ENCODE measurements at places on chromosomes 6 and 20.

GRCh38 chr20:12371990-12372389, 454.3 kb downstream of the BTBD3 start:
- H3K4me3 ChIP-seq, result no peak overlapping the region
- no peaks in the 10 kb centered on the region for H3K27me3 ChIP-seq
- H3K4me1 ChIP-seq, result peaks cover 12% of the 10 kb centered on the region
- H3K27ac ChIP-seq, result no peak overlapping the region
- no peak for DNase-seq

DNA sequence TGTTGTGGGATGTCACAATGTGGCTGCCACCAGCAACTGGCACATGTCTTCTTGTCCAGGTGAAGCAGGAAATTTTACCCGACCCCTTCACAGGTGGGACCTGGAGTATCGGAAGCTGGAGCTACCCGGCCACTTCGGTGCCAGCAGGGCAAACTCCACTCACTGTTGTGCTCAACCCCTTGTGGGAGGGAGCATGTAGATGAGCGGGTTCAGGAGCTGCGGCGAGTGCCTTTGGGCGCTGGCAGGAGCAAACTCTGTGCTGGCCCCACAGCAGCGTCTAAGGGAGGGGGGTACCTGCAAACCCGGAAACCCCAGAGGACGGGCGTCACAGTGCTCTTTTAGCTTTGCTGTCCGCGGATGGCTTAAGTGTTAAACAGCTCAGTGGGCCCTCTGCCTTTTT, 20.7 kb upstream of the SULF2 start:
- DNase-seq, result no peak
- H3K36me3 ChIP-seq, result no peaks in the 10 kb centered on the region
- H3K4me3 ChIP-seq, result no peak overlapping the region
- H3K27ac ChIP-seq, result no peak overlapping the region

- no peaks in the 10 kb centered on the region for H3K27me3 ChIP-seq
- no peak overlapping the region for H3K27ac ChIP-seq
- H3K36me3 ChIP-seq, result no peaks in the 10 kb centered on the region
Observed at GRCh38 chr6:137802408-137803182, 64.5 kb upstream of the TNFAIP3 start.

DNA sequence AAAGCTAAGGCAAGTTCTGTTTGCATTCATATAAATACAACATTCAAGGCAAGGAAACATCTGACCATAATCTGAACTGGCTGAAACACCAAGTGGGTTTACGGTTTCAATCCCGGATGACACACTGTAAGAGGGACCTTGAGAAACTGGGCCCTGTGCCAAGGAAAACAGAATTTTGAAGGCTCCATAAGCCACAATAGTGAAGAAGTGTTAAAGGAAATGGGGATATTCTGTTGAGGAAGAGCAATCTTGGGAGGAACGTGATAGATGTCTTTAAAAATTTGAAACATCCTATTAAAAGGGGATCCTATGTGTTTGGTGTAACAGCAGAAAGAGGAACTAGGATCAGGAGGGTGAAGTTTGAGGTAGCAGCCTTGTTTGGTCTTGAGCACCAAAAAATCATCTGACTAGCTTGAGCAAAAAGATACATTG, 82.4 kb upstream of the TAB2 start:
- no peak overlapping the region for H3K4me3 ChIP-seq
- no peak for DNase-seq
- no peaks in the 10 kb centered on the region for H3K27me3 ChIP-seq
- H3K36me3 ChIP-seq, result no peaks in the 10 kb centered on the region

GRCh38 chr6:27726619-27727023, 185.6 kb downstream of the OR2B2 start:
- H3K36me3 ChIP-seq, result no peaks in the 10 kb centered on the region
- peaks cover 7% of the 10 kb centered on the region for H3K4me1 ChIP-seq
- no peak overlapping the region for H3K27ac ChIP-seq

DNA sequence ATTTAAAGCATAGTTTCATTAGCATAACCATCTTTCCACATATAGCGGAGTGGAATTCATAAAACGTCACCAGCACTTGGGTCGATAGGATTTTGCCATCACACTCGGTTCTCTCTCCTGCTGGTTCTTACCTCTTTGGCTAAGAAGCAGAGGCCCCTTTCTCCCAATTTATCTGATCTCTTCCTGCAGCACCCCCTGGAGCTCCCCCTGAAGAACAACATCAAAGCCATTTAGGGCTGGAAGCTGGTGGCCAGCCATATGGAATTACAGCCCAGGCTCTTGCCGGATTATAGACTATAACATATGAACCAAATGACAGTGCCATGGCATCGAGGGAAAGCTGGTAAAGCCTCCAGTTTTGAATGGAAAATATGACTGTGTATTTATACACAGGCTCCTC, 6.4 kb upstream of the KIF6 start:
- H3K4me1 ChIP-seq, result peaks cover 19% of the 10 kb centered on the region
- H3K27me3 ChIP-seq, result no peaks in the 10 kb centered on the region
- no peak overlapping the region for H3K27ac ChIP-seq
- no peaks in the 10 kb centered on the region for H3K36me3 ChIP-seq
- DNase-seq, result peak; percentile 41

DNA sequence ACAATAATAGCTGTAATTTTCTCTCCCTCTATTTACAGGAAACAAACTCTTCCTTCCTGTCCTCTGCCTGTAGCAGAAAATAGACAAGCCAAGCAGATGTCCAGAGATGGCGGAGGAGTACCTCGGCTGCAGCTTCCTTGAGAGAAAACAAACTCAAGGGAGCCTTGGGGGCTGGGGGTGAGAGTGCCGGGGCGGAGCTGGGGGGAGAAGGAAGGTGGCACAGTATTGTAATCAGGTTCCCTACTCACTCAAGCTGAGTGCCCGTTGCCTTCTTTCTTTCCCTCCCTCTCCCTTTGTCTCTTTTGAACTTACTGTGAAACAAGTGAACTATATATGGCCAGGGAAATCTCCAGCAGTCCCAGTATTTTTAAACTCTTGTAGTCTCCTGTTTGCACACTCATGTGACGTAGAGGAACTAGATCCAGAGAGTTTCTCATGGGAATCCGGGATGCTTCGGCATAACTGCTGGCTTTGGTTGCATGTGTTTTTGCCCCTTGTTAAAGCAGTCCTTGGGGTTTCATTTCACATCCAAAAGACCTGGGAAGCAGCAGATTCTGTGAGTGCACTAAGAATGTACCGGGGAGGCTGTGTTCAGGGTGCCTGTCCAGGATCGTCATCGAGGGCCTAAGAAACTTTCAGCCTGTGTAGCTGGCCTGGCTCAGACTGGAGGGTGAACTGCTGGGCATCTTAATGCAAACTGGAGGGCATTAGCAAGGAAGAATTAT, 44.6 kb upstream of the HDDC2 start:
- H3K4me3 ChIP-seq, result no peak overlapping the region
- no peaks in the 10 kb centered on the region for H3K36me3 ChIP-seq
- peaks cover 6% of the 10 kb centered on the region for H3K4me1 ChIP-seq
- H3K27me3 ChIP-seq, result no peaks in the 10 kb centered on the region

GRCh38 chr6:53359843-53360092, 11.0 kb upstream of the ELOVL5 start:
- H3K27ac ChIP-seq, result no peak overlapping the region
- H3K27me3 ChIP-seq, result peaks cover 21% of the 10 kb centered on the region
- peak overlapping the region; percentile 70 for H3K4me3 ChIP-seq
- DNase-seq, result no peak
- peaks cover 24% of the 10 kb centered on the region for H3K4me1 ChIP-seq

DNA sequence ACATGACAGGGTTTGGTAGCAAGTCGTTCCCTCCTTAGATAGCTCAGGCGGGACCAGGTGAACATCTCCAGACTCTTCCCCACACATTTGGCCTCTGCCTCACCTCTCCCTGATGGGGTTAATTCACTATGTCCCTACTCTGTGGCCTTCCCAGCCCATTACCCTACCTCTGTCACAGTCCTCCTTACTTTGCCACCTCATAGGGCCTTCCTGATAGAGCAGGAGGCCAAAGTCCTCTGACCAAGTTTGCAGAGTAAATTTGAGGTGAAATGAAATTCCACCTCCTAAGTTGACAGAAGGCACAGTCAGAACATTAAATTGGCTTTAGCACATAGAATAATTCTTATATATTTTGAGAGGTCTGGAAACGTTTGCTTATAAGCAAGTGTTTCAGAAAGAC, 53.1 kb upstream of the ARMC2 start:
- no peak overlapping the region for H3K27ac ChIP-seq
- H3K4me1 ChIP-seq, result peaks cover 14% of the 10 kb centered on the region
- H3K36me3 ChIP-seq, result no peaks in the 10 kb centered on the region
- no peaks in the 10 kb centered on the region for H3K27me3 ChIP-seq

DNA sequence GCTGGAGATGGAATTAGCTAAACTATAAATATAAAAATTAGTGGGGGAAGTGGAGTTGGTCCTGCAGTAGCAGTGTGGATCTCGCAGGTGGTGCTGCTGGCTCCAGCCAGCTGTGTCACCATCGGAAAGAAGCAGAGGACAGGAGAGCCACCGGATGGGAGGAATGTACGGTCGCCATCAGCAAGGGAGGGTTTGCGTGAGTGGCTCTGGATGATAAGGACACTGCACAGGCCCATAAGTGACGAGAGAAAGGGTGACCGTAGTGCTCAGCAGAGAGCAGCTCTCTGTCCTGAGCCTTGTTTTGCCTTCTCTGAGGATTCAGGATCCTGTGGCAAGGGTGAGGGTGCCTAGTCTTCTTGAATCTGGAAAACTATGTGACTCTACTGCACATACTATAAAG, 378.7 kb downstream of the ZFAND3 start:
- no peaks in the 10 kb centered on the region for H3K36me3 ChIP-seq
- no peak overlapping the region for H3K4me3 ChIP-seq
- peaks cover 8% of the 10 kb centered on the region for H3K4me1 ChIP-seq
- H3K27ac ChIP-seq, result no peak overlapping the region
- H3K27me3 ChIP-seq, result no peaks in the 10 kb centered on the region
- no peak for DNase-seq

DNA sequence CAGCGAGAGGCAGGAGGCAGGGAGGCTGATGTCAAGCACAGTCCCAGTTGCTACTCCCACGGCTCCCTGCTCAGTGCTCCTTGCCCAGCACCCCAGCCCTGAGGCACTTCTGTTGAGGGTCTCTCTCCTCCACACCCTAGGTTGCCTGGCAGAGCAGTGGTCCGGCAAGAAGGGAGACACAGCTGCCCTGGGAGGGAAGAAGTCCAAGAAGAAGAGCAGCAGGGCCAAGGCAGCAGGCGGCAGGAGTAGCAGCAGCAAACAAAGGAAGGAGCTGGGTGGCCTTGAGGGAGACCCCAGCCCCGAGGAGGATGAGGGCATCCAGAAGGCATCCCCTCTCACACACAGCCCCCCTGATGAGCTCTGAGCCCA, 9.1 kb downstream of the CNPY3 start:
- DNase-seq, result no peak
- H3K27ac ChIP-seq, result no peak overlapping the region
- H3K27me3 ChIP-seq, result no peaks in the 10 kb centered on the region
- no peaks in the 10 kb centered on the region for H3K4me1 ChIP-seq
- no peaks in the 10 kb centered on the region for H3K36me3 ChIP-seq

DNA sequence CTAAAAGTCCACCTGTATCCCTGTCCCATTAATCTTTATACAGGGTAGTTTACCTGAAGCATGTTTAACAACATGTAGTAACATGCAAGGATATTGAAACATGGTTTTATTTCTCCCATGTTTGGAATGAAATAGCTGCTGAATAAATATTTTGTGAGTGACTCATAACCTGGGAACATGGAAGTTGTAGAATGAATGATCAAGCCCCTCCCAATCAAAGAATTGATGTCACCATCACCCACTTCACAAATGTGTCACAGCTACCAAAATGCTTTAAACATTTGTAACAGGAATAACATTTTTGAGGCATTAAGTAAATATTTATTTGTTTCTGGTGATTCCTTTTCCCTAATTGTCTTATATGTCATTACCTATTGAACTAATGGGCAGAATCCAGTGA, 58.9 kb upstream of the TNFAIP3 start:
- no peaks in the 10 kb centered on the region for H3K36me3 ChIP-seq
- no peak overlapping the region for H3K4me3 ChIP-seq
- no peak for DNase-seq
- H3K27ac ChIP-seq, result no peak overlapping the region
- no peaks in the 10 kb centered on the region for H3K4me1 ChIP-seq

GRCh38 chr6:144159742-144160141, 9.4 kb downstream of the STX11 start:
- DNase-seq, result no peak
- peaks cover 13% of the 10 kb centered on the region for H3K4me1 ChIP-seq

DNA sequence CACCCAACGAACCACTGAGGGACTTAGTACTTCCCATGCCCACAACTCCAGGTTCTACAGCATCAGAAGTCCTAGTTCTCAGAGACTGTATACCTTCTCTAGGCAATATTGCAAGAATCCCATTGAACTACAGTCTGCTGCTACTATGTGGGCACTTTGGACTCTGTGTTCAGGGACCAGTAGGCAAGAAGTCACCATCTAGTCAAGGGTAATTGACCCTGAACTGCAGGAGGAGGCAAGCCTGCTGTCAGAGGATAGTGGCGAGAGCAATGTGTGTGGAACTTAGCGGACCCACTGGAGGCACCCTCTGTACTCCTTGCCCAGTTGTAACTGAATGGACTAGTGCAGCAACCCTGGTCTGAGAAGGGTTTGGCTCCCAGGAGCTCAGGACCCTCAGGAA, 15.7 kb downstream of the HEBP2 start:
- H3K4me3 ChIP-seq, result no peak overlapping the region
- H3K4me1 ChIP-seq, result no peaks in the 10 kb centered on the region
- DNase-seq, result no peak
- H3K36me3 ChIP-seq, result no peaks in the 10 kb centered on the region
- no peak overlapping the region for H3K27ac ChIP-seq
- H3K27me3 ChIP-seq, result no peaks in the 10 kb centered on the region

- no peaks in the 10 kb centered on the region for H3K27me3 ChIP-seq
- no peak for DNase-seq
- H3K36me3 ChIP-seq, result no peaks in the 10 kb centered on the region
- H3K4me1 ChIP-seq, result peaks cover 19% of the 10 kb centered on the region
- no peak overlapping the region for H3K27ac ChIP-seq
Observed at GRCh38 chr6:15582499-15582898, 80.3 kb downstream of the DTNBP1 start.

DNA sequence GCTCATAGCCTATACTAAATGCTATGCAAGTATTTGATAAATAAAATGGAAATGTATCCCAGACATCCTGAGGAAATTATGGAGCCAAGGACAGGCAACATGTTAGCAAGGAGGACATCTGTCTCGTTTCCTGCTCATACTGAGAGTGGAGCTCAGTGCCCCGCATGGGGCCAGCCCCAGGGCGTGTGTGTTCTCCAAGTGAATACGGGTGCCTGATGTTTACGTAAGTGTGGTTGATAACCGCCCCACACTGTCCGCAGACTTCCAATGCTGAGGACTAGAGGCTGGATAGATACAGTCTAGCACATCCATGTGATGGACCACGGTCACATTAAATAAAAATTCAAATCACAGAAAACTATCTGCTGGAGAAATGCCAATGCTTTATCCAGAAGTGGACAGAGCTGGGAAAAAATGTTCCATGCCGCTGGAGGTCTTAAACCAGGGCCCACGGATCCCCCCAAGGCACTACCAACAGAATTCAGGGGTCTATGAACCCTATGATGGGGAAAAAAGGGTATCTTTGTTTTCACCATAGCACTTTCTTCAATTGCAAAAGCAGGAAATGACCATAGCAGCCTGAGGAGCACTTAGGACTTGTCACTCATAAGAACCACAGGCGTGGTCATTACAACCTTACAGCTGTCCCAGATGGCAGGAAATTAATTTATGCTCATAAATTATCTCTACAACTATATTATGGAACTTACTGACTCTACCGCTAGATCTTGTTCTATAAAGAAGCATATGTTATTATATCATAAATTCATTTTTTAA, 24.9 kb downstream of the TGM2 start:
- no peaks in the 10 kb centered on the region for H3K27me3 ChIP-seq
- no peaks in the 10 kb centered on the region for H3K36me3 ChIP-seq
- no peak overlapping the region for H3K27ac ChIP-seq
- H3K4me3 ChIP-seq, result no peak overlapping the region
- peaks cover 13% of the 10 kb centered on the region for H3K4me1 ChIP-seq

GRCh38 chr6:5723841-5724691, 282.7 kb downstream of the NRN1 start:
- no peak overlapping the region for H3K27ac ChIP-seq
- DNase-seq, result peak; percentile 35
- H3K27me3 ChIP-seq, result no peaks in the 10 kb centered on the region
- no peak overlapping the region for H3K4me3 ChIP-seq
- H3K4me1 ChIP-seq, result peaks cover 38% of the 10 kb centered on the region

Data from neural progenitor cell (in vitro differentiated cells).